ENCODE measurements at places on chromosomes 5 and 9.

- no peak for DNase-seq
Measured at GRCh38 chr9:121767171-121767769, 115.8 kb downstream of the DAB2IP start.

DNA sequence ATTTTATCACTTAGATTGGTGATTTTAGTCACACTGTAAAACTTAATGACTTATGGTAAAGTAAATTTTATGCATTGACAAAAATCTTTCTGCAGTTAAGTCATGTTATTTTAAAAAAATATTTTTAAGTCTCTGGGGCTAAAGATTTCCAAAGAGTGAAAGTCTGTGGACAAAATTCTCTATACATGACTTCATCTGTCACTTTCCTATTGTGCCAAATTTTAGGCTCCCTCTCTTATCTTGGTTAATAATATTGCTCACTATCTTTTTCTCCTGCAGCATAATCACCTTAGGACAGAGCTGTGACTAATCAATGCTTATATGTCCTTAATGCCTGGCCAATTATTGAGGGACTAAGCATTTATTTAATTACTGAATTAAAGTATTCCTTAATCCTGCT is 15.2 kb downstream of the LURAP1L start:
- no peak for DNase-seq

DNA sequence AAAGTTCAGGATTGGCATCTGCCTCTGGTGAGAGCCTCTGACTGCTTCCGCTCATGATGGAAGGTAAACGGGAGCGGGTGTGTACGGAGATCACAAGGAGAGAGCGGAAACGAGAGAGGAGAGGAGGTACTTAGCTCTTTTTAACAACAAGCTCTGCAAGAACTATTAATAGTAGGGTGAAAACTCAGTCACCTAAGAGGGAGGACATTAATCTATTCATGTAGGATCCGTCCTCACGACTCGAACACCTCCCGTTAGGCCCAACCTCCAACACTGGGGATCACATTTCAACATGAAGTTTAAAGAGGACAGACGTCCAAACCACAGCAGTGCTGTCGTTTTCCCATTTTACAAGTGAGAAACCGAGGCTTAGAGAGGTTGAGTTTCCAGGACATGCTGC is 173.7 kb downstream of the SLC28A3 start:
- no peak for DNase-seq

DNA sequence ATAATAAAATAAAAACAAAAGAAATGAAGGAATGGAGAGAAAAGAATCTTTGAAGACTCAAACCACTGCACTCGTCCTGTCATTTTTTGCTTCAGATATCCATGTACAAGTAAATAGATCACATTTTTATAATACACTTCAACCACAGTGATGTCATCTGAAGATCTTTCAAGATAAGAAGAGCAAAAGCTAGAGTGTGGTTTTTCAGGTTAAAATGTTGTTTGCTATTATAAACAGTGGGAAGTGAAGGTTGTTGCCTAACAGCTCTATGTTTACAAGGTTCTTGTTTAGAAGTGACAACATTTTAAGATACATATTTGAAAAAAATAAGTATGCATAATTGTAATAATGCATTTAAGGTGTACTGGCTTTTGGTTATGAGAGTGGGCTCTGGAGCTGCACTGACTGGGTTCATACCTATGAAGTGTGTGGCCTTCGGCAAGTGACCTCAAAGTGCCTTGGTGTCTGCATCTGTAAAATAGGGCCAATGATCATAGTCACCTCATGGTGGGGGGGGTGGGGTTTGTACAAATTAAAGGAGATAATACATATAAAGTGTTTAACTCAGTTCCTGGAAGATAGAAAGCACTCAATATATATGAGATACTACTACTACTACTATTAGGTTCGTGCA is 45.5 kb upstream of the IL7R start:
- DNase-seq, result no peak

DNA sequence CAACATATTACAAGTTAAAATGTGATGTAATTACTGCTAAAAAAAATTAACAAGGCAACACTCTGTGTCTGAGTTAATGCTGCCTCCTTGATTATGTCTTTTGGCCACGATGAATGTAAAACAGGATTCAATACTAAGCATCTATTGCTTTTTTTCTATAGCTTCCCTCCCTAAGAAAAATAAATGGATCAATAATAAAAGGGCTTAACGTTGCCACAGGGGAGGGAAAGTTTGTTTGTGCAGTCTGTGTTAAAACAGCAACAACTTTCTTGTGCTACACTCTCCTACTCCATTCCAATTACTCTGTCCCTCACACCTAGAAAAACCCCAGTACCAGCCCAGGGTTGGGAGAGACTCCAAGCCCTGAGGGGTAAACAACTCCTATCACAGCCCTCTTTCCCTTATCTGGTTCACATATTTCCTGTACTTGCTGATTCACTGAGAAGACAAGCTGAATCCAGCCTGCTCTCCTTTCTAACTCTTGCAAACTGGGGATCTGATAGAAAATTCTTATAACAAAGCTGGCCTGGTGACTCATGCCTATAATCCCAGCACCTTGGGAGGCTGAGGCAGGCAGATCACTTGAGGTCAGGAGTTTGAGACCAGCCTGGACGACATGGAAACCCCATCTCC is 44.8 kb downstream of the PTPN3 start:
- DNase-seq, result no peak

DNA sequence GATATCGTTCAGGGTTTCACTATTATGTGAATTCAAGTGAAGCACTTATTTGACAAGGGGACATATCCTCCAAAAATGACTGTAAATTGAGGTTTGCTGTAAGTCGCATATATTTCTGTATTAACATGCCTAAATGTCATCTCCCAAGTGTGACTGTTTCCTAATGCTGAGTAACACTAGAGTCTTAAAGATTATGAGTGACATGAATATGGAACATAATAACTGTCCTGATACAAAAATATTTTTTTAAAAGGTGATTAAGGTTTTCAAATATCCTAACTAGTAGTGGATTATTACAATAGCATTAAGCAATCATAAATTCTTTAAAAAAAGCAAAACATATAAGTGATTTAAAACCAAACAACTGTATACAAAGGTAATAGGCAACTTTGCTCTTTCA is 3.6 kb downstream of the NFIB start:
- no peak for DNase-seq

DNA sequence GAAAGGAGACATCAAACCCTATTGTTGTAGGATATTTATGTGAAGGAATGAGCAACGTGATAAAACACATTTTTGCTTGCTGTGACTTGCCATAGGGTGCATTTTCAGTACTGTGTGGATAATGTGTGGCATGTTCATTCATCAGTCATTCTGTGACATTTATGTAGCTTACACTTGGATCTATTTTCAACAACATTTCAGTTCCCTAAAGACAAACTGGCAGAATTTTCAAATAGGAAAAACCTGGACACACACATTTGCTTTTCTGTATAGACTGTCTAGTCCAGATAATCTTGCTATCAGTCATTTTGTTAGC is 127.7 kb downstream of the TMC1 start:
- DNase-seq, result no peak

DNA sequence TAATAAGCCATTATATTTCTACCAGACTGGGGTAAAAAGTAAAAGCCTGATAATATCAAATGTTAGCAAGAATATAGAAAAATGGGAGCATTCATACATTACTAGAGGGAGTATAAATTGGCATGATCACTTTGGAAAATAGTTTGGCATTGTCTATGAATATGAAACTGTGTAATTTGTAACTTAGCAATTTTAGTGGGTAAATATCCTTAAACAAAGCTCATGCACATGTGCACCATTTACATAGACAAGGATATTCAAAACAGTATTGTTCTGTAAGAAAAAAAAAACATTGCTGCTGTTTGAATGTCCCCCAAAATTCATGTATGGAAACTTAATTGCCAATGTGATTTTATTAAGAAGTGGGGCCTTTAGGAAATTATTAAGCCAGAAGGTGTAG is 166.4 kb upstream of the SLC27A6 start:
- no peak for DNase-seq

- no peak for DNase-seq
Measured at GRCh38 chr5:65837139-65837538, 89.2 kb upstream of the ERBIN start.

- no peak for DNase-seq
Measured at GRCh38 chr5:81631124-81631523, 119.8 kb downstream of the SSBP2 start.

Data from hypothalamus (tissue), 51 donors.